ENCODE measurements at places on chromosomes 5 and 9. TPM values are rescaled to one million over a fixed set of nuclear protein-coding genes. Genes with fewer than 3 reads are reported as not detected.

The CCDC171 gene
- 0.30 TPM for total RNA-seq

The NINJ1 gene
- 90.8 TPM for total RNA-seq

The GFI1B gene
- total RNA-seq: not detected

The FAM153A gene
- not detected for total RNA-seq

The RETREG1 gene
- total RNA-seq: 1.4 TPM

The ADAMTSL2 gene
- not detected for total RNA-seq

The POU5F2 gene
- not detected for total RNA-seq

The CD74 gene
- not detected for total RNA-seq

The SHC3 gene
- total RNA-seq: 0.46 TPM
